ENCODE measurements at places on chromosomes 2 and 18.

- no peak for DNase-seq
These were observed 56.4 kb upstream of the ITGA6 start for GRCh38 chr2:172370821-172371455.

GRCh38 chr18:58894930-58895329 is 30.3 kb downstream of the ZNF532 start:
- DNase-seq: peak; percentile 56

DNA sequence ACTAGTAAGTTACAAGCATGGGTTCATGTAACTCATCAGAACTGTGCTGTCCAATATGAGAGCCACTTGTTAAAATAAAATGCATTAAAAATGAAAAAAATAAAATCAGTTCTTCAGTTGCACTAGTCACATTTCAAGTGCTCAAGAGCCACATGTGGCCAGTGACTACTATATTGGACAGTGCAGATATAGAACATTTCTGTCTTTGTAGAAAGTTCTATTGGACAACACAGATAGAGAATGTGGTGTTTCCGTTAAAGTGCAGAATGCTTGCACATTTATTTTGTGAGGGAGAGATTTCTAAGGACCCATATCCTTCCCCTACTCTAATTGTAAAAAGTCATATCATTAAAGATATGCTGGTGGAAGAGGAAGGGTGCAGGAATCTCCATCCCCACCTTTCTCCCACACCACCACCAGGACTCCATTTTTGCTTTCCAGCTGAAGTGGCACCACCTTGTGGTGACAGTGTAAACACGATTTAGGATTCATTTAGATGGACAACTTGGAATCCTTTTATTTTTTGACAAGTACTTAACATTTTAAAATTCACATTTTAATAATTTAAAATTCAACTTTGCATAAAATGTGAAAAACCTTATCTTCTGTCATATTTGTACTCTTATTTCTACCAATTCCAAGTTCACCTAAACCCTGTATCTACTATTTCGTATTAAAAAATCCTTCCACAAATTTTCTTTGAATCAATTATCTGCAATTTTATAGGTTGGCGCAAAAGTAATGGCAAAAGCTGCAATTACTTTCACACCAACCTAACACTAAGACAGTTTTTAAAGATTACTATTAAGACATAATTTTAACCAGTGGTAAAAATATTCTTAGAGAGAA is 9.4 kb upstream of the CD302 start:
- peak; percentile 44 for DNase-seq

DNA sequence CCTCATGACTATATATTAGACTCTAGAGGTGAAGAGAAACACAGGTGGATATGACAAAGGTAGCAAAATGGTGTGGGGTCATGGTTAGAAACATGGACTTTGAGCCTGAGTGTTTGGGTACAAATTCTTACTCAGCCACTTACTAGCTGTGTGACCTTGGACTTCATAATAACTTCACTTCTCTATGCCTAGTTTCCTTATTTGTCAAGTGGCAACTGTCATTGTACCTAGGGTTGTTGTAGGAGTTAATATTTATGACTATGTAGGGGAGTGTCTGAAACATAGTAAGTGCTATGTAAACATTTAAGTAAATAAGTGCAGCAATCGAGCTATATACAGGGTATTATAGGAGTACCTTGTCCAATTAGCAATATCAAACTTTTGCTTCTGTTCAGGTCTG is 49.7 kb upstream of the RAPH1 start:
- DNase-seq: no peak

- no peak for DNase-seq
These were observed 55.9 kb downstream of the LYPD6B start for GRCh38 chr2:149094217-149095015.

- no peak for DNase-seq
These were observed 56.0 kb downstream of the NBEAL1 start for GRCh38 chr2:203070701-203071100.

DNA sequence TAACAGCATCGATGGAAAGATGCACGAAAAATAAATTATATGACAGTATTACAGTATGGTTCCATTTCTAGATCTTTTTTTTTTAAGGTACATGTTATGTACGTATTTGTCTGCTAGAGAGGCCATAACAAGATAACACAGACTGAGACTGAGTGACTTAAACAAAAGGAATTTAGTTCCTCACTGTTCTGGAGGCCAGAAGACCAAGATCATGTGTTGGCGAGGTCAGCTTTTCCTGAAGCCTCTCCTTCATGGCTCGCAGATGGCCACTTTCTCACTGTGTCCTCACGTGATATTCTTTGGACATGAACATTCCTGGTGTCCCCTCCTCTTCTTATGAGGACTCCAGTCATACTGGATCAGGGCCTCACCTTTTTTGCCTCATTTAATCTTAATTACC is 177.4 kb downstream of the CAPN13 start:
- no peak for DNase-seq

DNA sequence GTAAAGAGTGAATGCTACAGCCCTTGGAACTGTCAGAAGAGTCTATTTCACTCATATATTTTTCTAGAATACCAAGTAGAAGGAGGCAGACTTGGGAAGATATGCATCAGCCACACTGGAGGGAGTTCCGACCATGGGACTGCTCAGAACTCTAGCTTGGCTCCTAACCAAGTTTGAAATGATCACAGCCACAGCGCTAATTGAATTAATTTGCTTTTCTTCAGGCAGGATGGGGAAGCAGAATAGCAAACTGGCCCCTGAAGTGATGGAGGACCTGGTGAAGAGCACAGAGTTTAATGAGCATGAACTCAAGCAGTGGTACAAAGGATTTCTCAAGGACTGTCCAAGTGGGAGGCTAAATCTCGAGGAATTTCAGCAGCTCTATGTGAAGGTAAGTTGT is 51.4 kb downstream of the VSNL1 start:
- DNase-seq: peak; percentile 28

- no peak for DNase-seq
These were observed 94.8 kb downstream of the FTCDNL1 start for GRCh38 chr2:199756211-199756610.

GRCh38 chr2:69138793-69139459 is 125.9 kb downstream of the ANTXR1 start:
- DNase-seq: no peak

DNA sequence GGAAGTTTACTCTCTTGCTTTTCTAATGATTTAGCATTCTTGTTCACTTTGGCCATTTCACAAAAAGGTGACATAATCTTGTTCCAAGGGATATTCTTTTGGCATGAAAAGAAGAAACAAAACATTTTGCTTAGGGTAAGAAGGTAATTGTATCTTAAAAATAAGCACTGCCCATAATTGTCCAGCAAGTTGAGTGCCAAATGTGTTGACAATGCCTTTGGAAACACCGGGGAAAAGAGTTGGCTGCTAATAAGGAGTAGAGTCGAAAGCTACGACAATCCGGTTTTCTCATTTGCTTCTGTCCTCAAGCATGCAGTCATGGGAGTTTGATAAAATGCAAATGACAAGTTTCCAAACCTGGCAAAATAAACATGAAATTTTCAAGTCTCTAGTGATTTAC is 27.3 kb downstream of the ITGAV start:
- DNase-seq: no peak

- DNase-seq: no peak
These were observed 242.7 kb upstream of the ZSWIM2 start for GRCh38 chr2:187091664-187092063.

DNA sequence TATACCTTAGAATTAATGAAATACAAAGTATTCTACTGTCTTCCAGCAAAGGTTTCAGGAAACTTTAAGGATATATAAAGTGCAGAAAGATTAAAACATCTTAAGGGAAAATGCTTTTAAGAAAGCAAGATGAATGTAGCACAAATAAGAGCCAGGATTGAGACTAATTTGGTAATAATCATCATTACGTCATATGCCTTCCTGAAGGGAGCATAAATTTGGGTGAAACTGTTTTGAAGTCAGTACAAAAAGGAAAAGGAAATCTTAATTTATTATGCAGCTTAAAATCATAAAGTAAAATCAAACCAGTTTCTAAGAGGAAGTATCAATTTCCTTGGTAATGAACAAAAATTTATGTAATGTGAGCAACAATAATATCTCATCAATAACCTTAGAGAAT is 221.7 kb downstream of the CTNNA2 start:
- no peak for DNase-seq

- DNase-seq: no peak
These were observed 597.2 kb downstream of the DCDC2C start for GRCh38 chr2:4300616-4301015.

DNA sequence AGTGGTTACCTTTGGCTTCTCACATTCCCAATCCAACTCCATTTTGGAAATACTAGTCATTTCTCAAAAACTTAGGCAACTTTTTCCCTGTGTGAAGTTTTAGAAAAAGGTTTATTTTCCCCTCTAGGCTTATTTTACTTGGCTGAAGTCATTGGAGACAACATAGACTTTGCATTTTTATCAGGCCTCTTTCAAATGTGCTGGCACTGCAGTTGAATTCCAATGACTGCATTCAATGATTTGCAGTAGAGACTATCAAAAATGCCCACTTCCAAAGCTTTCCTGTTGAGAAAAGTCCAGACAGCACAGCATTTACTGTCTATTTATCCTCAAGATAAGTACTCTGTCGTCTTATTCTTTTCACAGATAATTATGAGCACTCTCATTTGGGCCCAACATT is 70.1 kb downstream of the ONECUT2 start:
- no peak for DNase-seq

DNA sequence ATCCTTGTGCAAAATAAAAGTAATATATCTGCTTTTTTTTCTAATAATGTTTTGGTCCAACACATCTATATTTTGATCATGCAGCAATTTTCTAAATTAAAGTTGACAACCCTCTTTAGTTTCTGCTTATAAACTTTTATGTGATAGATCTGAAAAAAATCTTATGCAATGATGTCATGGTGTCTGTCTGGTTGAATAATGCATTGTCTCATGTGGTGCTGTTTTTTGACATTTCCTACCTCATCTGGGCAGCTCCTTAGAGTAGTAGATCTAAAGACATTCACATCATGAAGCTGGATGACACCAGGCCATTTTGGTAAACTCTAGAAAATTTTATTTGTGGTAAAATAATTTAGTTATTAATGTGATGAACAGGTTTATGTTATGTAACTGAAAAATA is 106.8 kb upstream of the FN1 start:
- no peak for DNase-seq

DNA sequence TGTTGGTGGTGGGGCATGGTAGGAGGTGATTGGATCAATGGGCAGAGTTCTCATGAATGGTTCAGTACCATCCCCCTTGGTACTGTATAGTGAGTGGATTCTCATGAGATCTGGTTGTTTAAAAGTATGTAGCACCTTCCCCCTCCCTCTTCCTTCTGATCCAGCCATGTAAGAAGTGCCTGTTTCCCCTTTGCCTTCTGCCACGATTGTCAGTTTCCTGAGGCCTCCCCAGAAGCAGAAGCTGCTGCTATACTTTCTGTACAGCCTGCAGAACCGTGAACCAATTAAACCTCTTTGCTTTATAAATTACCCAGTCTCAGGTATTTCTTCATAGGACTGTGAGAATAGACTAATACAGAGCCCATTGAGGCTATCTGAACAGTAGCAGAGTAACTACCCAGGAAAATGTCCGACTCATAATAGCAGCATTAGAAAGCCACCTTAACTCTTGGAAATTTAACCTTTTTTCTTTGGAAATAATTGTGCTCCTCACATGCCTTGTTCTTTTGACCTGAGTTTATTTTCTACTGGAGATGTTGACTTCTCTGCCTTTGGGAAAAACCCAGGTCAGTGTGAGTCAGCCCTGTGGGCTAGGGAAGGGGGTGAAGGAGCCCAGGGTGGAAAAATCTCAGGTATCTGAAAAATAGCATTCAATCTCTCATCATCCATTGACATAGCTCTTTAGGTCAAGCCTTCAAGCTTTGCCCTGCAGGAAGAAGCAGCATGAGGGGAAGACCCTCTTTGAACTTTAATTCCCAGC is 18.1 kb downstream of the CYP1B1 start:
- DNase-seq: no peak

GRCh38 chr18:59985289-59985688 is 85.5 kb downstream of the PMAIP1 start:
- no peak for DNase-seq

GRCh38 chr2:217225596-217225995 is 365.7 kb upstream of the TNP1 start:
- no peak for DNase-seq

DNA sequence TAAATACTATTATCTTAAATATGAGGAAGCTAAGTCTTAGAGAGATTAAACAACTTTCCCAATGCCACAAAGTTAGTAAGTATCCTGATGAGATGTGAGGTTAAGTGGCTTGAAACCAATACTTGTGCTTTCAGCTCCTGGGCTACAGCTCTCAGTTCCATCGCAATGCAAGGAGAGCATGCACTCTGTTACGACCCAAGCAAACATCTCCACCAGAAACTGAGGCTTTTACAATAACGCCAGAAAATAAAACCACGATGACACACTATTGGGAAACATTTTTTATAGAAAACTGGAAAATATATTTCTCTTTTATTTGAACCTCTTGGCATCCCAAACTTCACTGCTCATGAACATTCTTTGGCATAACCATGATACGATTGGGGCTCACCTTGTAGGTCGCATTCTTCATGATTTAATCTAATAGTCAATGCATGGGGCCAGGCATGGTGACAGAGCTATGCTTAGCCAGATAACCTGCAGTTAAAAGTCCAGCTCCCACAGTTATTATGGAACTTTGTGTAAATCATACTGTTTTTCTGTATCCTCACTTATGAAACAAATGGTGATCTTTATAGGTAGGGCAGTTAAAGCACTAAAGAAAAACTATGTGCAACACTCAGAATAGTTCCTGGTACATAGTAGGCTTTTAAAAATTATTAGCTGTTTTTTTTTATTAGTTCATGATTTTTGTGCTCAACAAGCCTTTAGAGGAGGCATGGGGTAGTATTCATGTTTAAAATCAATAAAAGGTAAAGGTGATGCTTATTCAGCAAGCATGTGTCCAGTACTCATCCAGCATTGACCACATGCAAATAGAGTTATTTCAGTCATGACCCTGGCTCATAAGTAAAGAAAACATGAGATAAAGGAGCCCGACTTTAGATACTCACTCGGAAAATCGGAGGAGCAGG is 238.3 kb upstream of the TRIB2 start:
- DNase-seq: no peak

GRCh38 chr2:168312036-168312822 is 64.8 kb upstream of the STK39 start:
- no peak for DNase-seq

- DNase-seq: no peak
These were observed 25.7 kb upstream of the ZNF532 start for GRCh38 chr18:58838946-58839345.

- DNase-seq: no peak
These were observed 28.9 kb downstream of the KCNK3 start for GRCh38 chr2:26721115-26722032.

- no peak for DNase-seq
These were observed 91.0 kb downstream of the DGKD start for GRCh38 chr2:233445152-233445830.

DNA sequence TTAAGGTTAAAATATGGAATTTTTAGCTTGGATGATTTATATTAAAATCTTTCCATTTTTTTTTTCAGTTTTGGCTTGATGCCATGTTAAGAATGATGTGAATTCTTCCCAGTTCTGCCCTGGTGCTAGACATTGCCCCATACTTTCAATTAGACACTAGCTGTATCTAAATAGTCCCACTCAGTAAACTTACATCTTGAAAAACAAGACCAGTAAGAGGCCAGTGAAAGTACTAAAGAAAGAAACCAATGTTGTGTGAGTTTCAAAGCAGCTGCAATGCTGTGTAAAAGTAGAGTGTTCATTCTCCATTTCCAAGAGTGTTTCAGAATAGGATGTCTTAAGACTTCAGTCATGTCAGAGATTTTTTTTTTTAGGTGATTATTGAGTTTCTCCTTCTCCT is 40.0 kb upstream of the CYBRD1 start:
- DNase-seq: no peak

All from cerebellum (tissue), 4 donors.